ENCODE measurements at places on chromosomes 7 and 10. TPM values are rescaled to one million over a fixed set of nuclear protein-coding genes. Genes with fewer than 3 reads are reported as not detected.

DNA sequence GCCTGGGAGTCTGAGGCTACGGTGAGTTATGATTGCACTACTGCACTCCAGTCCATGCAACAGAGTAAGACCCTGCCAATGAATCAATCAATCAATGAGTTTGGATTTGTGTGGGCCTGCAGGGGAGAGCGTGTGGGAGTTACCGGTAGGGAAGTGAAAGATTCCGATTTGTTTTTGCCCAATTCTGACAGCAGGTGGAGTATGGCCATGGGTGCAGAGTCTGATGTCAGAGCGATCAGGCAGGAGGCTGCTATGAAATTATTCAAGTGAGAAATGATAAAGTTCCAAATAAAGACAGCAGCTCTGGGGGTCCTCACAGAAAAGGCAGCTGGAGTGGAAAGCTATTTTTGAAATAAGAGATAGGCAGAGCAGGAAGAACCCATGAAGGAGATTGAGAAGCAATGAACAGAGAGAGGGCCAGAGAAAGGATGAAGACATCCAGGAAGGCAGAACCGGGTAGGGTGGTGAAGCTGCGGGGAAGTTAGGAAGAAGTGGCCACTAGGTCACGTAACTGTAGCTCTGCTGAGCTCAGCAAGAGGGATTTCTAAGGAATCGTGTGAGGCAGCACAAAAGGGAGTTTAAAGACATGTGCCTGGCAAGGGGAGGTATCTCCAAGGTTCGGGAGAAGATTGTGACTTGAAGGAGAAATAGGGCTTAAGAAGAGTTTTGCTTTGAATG is 93.7 kb upstream of the NMT2 start:
- no peak for DNase-seq

- peak; percentile 11 for DNase-seq
Observed at GRCh38 chr7:17773289-17773626, 167.0 kb downstream of the SNX13 start.

GRCh38 chr7:98378210-98378819 is 22.6 kb downstream of the BAIAP2L1 start:
- DNase-seq, result no peak

- no peak for DNase-seq
Observed at GRCh38 chr10:47331491-47331890, 9.2 kb downstream of the GDF2 start.

DNA sequence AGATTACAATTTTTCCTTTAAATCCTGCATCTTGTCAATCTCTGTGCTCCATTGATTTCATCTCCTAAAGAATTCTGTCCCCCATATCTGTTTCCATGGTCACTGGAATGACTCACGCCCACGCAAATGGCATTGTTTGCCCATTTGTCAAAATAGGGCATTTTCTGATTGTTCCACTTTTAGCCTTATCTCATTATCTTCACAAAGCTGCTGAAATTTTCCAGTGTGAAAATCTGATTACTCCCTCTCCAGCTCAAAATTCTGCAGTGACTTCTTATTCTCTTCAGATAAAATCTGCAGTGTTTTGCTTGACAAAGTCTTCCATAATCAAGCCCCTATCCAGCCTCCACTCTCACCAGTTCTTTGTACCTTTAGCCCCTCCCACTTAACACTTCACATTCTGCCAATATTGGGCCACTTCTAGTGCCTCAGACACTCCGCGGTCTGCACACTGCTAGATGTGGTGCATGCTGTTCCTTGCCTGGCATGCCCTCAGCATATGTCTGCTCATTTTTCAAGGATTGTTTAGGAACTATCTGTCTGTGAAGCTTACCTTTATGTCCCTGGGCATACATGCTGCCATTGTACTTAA is 33.9 kb upstream of the CTTNBP2 start:
- no peak for DNase-seq

- DNase-seq, result no peak
Observed at GRCh38 chr10:70328967-70329366, 45.2 kb upstream of the NPFFR1 start.

GRCh38 chr7:158275711-158276413 is 311.8 kb downstream of the PTPRN2 start:
- peak; percentile 4 for DNase-seq

DNA sequence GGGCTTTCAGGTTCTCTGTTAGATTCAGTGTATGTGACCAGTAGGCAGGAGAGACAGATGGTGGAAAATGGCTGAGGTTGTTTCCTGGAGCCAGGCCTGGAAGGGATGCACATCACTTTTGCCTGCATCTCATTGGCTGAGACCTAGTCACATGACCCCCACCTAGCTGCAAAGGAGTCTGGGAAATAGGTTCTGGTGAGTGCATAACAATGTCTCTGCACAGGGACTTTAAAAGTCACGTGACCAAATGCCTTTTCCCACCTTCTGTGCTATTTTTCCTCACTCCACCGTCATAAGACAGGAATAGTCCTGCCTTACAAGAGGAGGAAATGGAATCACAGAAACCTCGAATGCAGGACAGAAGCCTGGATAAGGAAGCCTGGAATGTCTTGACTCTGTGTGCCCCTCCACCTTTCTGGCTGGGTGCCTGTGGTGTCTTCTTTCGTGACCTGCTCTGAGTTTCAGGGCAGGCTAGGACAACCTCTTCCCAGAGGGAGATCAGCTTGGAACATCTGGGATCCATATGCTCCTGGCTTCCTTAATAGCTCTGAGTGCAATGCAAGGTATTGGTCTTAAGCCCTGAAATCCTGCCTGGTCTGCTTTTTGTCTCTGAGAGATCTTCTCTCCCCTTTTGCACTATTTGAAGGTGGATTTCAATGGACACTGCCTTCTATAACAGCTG is 139.9 kb upstream of the ZNF438 start:
- no peak for DNase-seq

- no peak for DNase-seq
Observed at GRCh38 chr10:44460416-44460815, 75.5 kb upstream of the CXCL12 start.

- no peak for DNase-seq
Observed at GRCh38 chr10:354901-355617, 219.8 kb downstream of the ZMYND11 start.

DNA sequence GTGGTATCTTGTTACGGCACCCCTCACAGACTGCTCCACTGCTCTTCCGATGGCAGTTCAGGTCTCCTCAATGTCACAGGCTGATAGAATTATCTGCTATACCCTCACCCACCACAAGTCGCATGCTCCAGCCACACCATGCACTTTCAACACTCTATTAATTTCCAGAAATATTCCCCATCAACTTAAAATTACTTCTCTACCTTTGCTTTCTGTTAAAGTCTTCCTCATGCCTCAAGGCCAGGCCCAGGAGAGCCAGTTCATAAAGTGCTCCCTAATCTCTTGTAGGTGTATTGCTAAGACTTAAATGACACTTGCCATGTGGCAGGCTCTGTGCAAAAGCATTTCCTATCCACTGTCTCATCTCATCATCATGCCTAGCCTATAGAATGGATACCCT is 105.9 kb upstream of the ARID5B start:
- DNase-seq, result no peak

- DNase-seq, result no peak
Observed at GRCh38 chr7:80279760-80280159, 145.1 kb downstream of the GNAI1 start.

DNA sequence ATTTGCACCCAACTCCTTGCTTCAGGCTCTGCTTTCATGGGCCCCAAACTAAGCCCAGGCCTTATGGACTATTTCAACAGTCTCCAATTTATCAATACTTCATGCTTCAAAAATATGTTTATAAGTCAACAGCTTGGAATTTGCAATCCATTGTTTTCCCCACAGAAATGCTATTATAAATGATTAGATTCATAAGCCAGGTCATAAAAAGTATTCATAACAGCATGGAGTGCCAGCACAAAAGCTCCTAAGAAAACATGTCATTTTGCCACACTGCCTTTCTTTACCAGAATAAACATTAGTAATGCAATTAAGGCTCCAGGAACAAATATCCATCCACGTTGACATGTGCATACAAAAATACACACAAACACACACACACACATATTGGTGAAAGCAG is 30.1 kb downstream of the OSBPL3 start:
- no peak for DNase-seq

DNA sequence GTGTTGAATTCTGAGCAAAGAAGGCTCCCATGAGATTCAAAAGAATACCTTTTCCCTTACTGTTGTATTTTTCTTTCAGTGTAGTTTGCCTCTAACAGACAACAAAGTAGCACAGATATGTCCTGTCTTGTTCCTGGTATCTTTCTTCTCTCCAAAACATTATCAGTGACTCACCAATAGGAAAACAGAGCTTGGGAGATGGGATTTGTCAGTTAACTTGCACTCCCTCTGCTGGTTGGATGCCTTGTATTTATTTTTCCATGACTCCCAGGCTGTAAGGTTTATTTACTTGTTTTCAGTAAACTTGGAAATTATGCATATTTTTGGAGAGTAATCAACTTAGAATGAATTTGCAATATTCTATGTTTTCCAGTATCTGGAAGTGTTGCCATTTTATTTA is 129.7 kb downstream of the SAMD9 start:
- peak; percentile 47 for DNase-seq

DNA sequence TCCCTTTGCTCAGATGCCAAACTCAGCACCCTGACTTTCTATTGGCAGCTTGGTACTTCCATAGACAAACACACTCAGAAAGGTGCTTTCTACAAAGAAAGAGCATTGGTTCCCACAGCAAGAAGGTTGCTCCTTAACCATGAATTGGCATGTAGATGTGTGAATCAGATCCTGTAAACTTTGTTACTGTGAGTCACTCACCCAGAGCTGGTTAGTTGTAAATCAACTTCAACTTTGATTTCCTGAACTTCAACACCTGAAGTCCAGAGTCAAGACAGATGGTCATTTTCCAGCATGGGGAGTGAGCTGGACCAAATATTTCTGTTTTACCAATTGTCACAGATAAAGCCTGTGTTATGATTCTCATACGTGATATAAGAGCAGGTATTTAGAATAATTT is 797.2 kb downstream of the TNS3 start:
- no peak for DNase-seq

- peak; percentile 40 for DNase-seq
Observed at GRCh38 chr10:35447693-35448407, 111.5 kb downstream of the CCNY start.

BLNK gene
- 45.7 TPM for total RNA-seq

STAG3 gene
- 6.4 TPM for total RNA-seq

SORCS3 gene
- not detected for total RNA-seq

THSD7A gene
- total RNA-seq, result 5.4 TPM

PDK4 gene
- 50.6 TPM for total RNA-seq

NEURL1 gene
- total RNA-seq, result 68.7 TPM

Measured in mucosa of descending colon (tissue), 3 donors.